ENCODE measurements at places on chromosomes 3 and 15.

DNA sequence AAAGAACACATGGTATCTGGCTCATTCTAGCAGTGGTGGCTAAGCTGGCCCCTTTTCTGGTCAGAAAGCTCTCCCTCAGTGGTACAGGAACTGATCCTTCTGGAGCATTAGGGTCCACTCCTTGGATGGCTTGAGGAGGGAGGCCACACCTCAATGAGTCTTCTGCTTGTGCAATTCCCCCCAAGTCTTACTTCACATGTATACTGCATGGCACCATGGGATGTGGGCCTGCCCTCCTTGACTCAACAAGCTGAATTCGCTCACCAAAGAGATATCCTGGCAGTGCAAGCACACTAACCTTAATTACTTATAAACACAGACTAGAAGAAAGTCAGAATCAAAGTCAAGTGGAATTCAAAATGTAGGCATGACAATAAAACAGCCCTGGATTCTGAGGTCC lies 133.8 kb upstream of the SLC2A2 start:
- H3K4me3 ChIP-seq = no peak overlapping the region
- DNase-seq = no peak
- H3K27me3 ChIP-seq = peaks cover 3% of the 10 kb centered on the region
- H3K36me3 ChIP-seq = no peaks in the 10 kb centered on the region
- H3K27ac ChIP-seq = no peak overlapping the region
- no peaks in the 10 kb centered on the region for H3K4me1 ChIP-seq

DNA sequence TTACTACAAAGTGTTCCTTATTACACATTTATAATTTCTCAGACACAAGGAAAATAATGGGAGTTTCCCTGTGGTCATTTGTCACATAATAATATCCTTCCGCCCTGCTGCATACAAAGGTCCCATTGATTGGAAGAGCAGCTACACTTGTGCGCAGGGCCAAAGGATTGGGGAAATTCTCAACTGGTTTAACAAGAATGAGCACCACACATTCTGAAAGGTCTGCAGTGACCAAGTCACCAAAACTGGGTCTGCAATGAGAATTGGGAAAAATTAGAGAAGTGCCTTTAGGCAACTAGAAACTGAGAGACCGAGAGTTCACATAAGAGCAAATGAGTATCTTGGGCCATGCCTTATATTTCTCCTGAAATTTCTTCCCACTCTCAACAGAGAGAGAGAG lies 98.2 kb upstream of the NR2F2 start:
- no peak for DNase-seq
- H3K4me3 ChIP-seq = no peak overlapping the region
- H3K27me3 ChIP-seq = no peaks in the 10 kb centered on the region
- H3K4me1 ChIP-seq = peaks cover 3% of the 10 kb centered on the region

- no peak overlapping the region for H3K27ac ChIP-seq
- H3K4me1 ChIP-seq = no peaks in the 10 kb centered on the region
- no peaks in the 10 kb centered on the region for H3K36me3 ChIP-seq
These were observed 28.6 kb upstream of the UBE2E2 start for GRCh38 chr3:23174426-23175039.

GRCh38 chr3:123791417-123791816 lies 92.7 kb downstream of the MYLK start:
- H3K27ac ChIP-seq = peak overlapping the region; percentile 65
- no peak overlapping the region for H3K4me3 ChIP-seq
- H3K36me3 ChIP-seq = peaks cover 52% of the 10 kb centered on the region
- H3K27me3 ChIP-seq = no peaks in the 10 kb centered on the region
- H3K4me1 ChIP-seq = peaks cover 48% of the 10 kb centered on the region

- no peak for DNase-seq
- H3K36me3 ChIP-seq = no peaks in the 10 kb centered on the region
- H3K27me3 ChIP-seq = no peaks in the 10 kb centered on the region
- peaks cover 35% of the 10 kb centered on the region for H3K4me1 ChIP-seq
- no peak overlapping the region for H3K27ac ChIP-seq
These were observed 129.7 kb upstream of the ROPN1 start for GRCh38 chr3:124121379-124122312.

GRCh38 chr3:50617911-50618481 lies 1.0 kb downstream of the MAPKAPK3 start:
- peak; percentile 68 for DNase-seq
- peaks cover 2% of the 10 kb centered on the region for H3K36me3 ChIP-seq
- H3K27me3 ChIP-seq = no peaks in the 10 kb centered on the region
- peak overlapping the region; percentile 91 for H3K4me3 ChIP-seq
- peak overlapping the region; percentile 82 for H3K27ac ChIP-seq

GRCh38 chr3:5479229-5479799 lies 291.8 kb downstream of the EDEM1 start:
- no peak overlapping the region for H3K4me3 ChIP-seq

DNA sequence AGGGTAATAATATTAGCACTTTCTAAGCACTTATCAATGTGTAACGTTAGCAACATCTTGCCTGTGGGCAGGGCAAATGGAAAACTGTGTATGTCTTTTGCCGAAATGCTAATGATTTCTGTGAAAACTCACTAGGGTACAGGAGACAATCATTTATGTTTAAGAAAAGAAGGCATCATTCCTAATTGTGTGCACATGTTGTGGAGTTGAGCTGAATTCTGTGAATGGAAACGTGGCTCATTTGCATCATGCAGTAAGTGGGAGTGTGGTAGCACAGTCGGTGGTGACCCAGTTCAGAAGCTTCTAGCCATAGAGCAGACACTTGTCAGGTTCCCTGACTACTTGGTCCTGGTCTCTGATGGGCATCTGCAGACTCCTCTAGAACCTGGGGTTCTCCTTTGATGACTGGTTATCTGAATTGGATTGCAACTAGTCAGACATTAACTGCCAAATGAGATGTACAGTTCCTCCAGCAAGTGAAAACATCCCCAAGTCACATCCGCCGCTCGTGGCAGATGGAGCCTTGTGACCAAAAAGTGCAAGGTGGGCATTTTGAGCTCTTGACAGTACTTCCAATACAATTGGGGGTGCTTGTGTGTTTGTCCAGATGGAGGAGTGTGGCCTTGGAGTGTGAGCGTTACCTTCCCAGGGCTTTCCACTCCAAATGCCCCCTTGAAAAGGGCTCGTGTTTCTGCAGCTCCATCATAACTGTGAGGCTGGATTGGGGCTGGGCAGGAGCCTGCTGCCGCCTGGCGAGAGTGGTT lies 21.5 kb downstream of the MRPS25 start:
- H3K36me3 ChIP-seq = peaks cover 91% of the 10 kb centered on the region
- no peaks in the 10 kb centered on the region for H3K27me3 ChIP-seq
- no peaks in the 10 kb centered on the region for H3K4me1 ChIP-seq

DNA sequence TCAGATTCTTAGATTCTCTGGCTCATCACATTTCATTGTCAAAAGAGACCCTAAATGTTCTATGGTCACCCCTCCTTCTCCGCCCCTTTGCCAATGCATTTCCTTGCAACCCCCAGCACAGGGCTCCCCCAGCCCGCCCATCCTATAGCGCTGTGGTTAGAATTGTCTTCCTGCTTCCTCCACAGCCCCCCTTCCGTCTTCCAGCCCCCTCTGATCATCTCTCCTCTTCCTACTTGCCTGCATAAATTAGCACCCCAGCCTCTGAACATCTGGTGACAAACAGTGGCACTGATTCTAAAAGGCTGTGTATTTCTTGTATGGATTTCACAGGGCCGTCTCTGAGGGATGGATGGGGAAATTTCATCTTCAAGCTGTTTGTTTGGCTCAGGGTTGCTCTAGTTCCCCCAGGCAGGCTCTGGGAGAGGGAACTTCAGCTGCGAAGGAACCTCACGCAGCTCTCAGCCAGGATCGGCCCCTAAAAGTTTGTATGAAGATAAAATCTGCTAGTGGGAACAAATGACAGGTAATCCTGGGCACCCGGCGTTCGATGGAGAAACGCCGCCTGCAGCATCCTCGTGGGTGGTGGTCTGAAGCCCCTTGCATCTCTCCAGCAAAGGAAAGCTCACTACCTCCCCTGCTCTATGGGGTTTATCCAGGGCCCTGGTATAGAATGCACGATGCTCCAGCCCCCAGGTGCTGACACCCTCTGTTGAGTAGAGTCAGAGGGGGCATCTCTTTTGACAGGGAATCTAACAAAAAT lies 83.0 kb downstream of the WNT7A start:
- no peak overlapping the region for H3K4me3 ChIP-seq
- no peak for DNase-seq
- H3K4me1 ChIP-seq = no peaks in the 10 kb centered on the region
- H3K27ac ChIP-seq = no peak overlapping the region
- H3K27me3 ChIP-seq = peaks cover 17% of the 10 kb centered on the region

- H3K27ac ChIP-seq = no peak overlapping the region
- no peaks in the 10 kb centered on the region for H3K4me1 ChIP-seq
- no peak overlapping the region for H3K4me3 ChIP-seq
- no peaks in the 10 kb centered on the region for H3K36me3 ChIP-seq
These were observed 39.2 kb downstream of the STAG1 start for GRCh38 chr3:136712941-136713340.

DNA sequence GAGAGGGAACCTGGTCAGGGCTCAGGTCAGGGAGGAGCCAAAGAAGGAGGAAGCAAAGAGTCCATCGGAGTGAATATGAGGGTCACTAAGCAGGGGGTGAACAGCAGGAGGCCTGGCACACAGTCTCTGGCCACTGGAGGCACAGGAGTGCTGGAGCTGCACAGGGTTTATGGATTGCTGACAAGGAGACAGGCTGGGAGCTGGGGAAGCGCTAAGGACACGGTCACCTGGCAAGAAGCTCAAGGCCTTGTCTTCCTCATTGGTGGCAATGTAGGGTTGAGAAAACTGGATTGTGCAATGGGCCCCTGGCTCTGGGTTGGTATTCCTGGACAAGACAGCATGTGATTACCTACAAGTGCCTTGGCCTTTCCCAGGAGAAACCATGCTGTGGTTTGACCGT lies 5.8 kb upstream of the CAMP start:
- H3K4me1 ChIP-seq = peaks cover 8% of the 10 kb centered on the region
- H3K27me3 ChIP-seq = peaks cover 16% of the 10 kb centered on the region
- DNase-seq = peak; percentile 78
- H3K36me3 ChIP-seq = no peaks in the 10 kb centered on the region
- no peak overlapping the region for H3K27ac ChIP-seq

DNA sequence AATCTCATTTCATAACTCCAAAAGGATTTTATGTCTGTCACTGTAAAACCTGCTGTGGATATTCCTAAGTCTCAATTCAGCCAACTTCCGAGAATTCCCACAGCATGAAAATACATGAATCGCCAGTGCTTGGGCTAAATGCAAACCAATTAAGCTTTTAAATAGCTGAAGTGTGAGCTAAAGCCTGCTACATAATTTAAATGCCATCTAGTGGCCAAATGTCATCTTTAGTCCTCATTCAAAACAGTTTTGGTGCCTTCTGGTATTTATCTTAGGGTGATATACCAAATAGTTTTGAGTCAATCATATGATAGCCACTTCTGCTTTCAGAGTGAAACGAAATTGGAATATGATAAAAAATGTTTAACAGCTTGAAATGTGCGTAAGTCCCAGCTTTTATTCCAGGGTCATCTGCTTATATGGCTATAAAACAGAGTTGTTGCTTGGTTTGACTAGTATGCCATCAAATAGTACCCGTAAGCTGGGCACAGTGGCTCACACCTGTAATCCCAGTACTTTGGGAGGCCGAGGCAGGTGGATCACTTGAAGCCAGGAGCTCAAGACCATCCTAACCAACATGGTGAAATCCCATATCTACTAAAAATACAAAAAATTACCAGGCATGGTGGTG lies 41.8 kb upstream of the CCNL1 start:
- no peak overlapping the region for H3K27ac ChIP-seq
- H3K4me3 ChIP-seq = no peak overlapping the region
- no peaks in the 10 kb centered on the region for H3K27me3 ChIP-seq
- no peaks in the 10 kb centered on the region for H3K36me3 ChIP-seq
- no peak for DNase-seq

GRCh38 chr3:15579051-15579450 lies 22.3 kb downstream of the HACL1 start:
- H3K36me3 ChIP-seq = peaks cover 7% of the 10 kb centered on the region
- H3K27ac ChIP-seq = no peak overlapping the region
- no peak overlapping the region for H3K4me3 ChIP-seq
- no peaks in the 10 kb centered on the region for H3K27me3 ChIP-seq
- no peak for DNase-seq

DNA sequence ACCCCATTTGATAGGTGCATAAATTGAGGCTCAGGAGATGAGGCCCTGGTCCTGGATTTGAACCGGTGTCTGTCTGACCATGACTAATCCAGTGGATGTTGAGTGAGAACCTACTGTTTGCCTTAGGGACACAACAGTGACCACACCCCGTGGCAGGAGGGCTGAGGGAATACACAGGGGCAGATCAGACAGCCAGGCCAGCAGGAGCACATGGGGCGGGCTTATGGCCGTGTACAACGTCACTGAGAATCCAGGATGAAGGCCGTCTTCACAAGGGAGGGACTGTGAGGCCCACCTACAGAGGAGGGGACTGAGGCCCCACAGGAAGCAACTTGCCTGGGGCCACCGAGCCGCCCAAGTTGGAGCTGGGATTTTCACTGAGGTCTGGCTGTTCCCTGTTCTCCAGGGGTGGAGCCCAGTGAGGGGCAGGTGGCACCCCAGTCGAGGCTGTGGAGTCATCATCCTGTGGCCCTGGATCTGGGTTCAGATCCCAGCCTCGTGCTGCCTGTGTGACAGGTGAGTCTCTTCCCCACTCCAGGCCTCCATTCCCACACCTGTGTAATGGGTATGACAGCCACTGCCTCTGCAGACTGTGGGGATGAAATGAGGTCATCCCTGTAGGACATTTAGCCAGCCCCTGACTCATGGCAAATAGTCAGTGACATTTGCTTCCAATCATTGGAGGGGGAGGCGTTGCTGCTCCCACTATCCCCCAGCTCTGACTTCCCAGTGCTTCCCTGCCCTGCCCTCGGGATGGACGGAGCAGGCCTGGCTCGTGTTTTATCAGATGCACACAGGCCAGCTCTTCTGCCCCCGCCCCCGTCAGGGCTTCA lies 6.3 kb upstream of the PLXND1 start:
- peak overlapping the region; percentile 56 for H3K27ac ChIP-seq
- H3K4me1 ChIP-seq = peaks cover 49% of the 10 kb centered on the region
- H3K4me3 ChIP-seq = no peak overlapping the region
- H3K36me3 ChIP-seq = no peaks in the 10 kb centered on the region

GRCh38 chr3:119428538-119428937 lies 34.9 kb downstream of the TMEM39A start:
- no peaks in the 10 kb centered on the region for H3K27me3 ChIP-seq
- H3K36me3 ChIP-seq = peaks cover 55% of the 10 kb centered on the region
- H3K4me3 ChIP-seq = no peak overlapping the region
- H3K4me1 ChIP-seq = no peaks in the 10 kb centered on the region
- DNase-seq = no peak
- no peak overlapping the region for H3K27ac ChIP-seq

Data from osteoblast (primary cell).